ENCODE measurements at places on chromosomes 3 and 15. TPM values are rescaled to one million over a fixed set of nuclear protein-coding genes. Genes with fewer than 3 reads are reported as not detected.

Gene DPPA2
- under 0.01 TPM for total RNA-seq

Gene SERPINI2
- total RNA-seq, result 1.6 TPM

Gene GOLGA8M
- 1.1 TPM for total RNA-seq

Gene CPA3
- total RNA-seq, result 80.5 TPM

Gene MBD4
- total RNA-seq, result 32.9 TPM

Gene KLF13
- 66.2 TPM for total RNA-seq

GRCh38 chr15:59904450-59905135 is 99.5 kb upstream of the FOXB1 start:
- DNase-seq, result no peak

GRCh38 chr3:109137761-109138160 is 1.2 kb downstream of the C3orf85 start:
- DNase-seq, result no peak

DNA sequence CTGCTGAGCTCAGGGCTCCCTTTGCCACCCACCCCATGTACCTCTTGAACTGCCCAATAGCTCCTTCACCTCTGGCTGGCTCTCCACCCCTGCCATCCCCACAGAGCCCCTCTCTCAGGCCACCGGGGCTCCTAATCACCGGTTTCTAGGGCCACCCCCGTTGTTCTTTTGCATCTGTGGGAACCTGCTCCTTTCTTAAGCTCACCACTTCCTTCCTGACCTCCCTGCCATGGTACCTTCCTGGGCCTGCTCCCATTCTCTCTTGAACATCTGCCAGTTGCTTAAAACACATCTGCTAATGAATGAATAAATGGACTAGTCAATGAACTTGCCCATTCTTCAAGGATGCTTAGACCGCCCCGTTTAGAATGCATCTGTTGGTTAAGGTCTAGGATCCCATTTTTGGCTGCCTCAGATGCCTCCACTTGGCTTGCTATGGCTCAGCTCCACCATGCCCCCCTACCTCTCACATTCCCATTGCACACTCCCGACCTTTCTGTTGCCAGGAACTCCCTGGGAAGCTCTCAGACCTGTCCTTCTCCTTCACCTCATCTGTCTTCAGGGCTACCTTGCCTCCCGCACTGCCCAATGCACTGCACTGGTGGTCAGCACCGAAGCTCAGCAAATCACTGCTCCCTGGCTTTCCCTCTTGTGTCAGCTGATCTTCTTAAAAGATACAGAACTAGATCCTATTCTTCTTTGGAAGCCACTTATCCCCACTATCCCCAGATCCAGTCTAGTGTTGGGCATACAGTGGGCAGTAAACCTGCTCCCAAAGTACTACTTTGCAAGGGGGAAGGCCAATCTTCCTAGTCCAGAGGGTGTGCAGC is 9.1 kb downstream of the AMOTL2 start:
- no peak for DNase-seq

DNA sequence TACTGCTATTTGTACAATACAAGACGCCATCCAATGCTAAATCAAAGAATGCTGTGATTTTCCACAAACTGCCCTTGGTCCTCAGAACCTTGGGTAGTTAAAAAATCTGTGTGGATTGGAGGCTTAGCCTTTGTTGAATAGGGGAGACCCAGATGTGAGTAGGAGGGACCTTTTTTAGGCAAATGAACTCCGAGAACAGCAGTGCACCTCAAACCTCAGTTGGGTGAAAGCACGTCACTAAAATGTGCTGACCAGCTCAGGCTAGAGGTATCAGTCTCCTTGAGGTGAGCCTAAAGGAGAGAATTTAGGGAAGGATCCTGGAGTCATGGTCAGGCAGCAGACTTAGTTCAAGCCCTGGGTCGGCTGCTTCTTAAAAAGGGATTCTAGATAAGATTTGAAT is 200.7 kb downstream of the SOX2 start:
- no peak for DNase-seq

- no peak for DNase-seq
Observed at GRCh38 chr3:130688697-130689470, 57.7 kb downstream of the PIK3R4 start.

GRCh38 chr3:195142519-195142918 is 128.4 kb downstream of the XXYLT1 start:
- no peak for DNase-seq

GRCh38 chr3:122773944-122774509 is 19.6 kb downstream of the HSPBAP1 start:
- no peak for DNase-seq

Measured in hematopoietic multipotent progenitor cell (in vitro differentiated cells).